Neural crest cell (in vitro differentiated cells): ENCODE measurements at places on chromosomes 3 and 15.

DNA sequence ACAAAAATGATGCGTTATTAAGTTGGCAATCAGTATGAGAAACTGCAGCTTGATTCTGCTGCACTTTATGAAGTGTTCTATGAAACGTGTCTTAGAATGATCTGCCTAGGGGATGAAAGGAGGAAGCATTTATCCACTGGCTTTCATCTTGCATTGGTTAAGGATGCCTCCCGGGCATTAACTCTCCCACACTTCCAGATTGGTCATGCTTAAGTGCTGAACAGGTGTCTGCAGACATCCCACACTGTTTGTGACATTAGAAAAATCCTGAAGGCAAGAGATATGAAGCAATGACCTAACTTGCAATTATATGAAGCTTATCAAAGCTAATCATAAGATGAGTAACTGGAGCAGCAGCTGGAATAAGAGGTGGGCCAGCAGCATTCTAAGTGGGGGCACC lies 437.3 kb downstream of the NSUN3 start:
- no peak for DNase-seq

DNA sequence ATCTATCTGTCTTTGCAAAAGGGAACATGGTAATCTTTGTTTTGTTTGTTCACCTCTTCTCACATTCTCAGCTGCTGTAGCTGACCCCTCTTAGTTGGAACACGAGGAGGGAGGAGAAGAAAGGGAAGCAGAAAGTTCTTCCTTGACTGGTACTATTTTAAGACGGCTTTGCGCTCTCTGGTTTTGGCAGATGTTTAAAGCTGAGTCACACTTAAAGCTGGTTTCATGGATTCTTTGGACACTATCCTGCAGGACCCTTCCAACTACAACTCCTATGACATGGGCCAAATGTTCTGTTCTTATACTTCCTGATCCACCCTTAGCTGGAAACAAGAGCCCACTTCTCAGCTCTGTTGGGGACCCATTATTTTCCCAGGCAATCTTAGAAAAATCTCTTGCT lies 40.6 kb upstream of the FXR1 start:
- DNase-seq, result no peak

GRCh38 chr15:40412095-40412759 lies 6.6 kb downstream of the IVD start:
- no peak for DNase-seq

- DNase-seq, result no peak
Measured at GRCh38 chr3:185270956-185271332, 17.1 kb upstream of the EHHADH start.

GRCh38 chr3:133535971-133536881 lies 37.3 kb upstream of the CDV3 start:
- DNase-seq, result no peak

- no peak for DNase-seq
Measured at GRCh38 chr3:106288781-106289180, 420.0 kb upstream of the CBLB start.

- DNase-seq, result no peak
Measured at GRCh38 chr3:9137676-9138075, 111.8 kb downstream of the SRGAP3 start.

DNA sequence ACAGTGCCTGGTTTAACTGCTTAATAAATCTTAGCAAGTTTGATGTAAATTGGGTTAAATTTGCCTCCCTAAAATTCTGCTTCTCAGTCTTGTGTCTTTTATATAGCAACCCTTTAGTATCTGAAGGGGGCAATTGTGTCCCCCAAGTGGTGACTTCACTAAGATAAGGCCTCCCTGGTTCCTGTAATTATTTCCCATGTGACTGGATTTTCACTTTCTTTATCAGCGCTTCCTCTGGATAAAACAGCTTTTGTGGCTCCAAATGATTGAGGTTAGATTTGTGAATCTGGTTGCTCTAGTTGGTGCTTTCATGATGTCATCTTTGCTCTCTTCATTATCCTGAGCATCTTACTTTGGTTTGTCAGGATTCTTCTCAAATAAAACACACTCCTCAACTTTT lies 334.3 kb upstream of the CTDSPL start:
- no peak for DNase-seq

GRCh38 chr15:99365242-99365641 lies 114.0 kb downstream of the LRRC28 start:
- no peak for DNase-seq

DNA sequence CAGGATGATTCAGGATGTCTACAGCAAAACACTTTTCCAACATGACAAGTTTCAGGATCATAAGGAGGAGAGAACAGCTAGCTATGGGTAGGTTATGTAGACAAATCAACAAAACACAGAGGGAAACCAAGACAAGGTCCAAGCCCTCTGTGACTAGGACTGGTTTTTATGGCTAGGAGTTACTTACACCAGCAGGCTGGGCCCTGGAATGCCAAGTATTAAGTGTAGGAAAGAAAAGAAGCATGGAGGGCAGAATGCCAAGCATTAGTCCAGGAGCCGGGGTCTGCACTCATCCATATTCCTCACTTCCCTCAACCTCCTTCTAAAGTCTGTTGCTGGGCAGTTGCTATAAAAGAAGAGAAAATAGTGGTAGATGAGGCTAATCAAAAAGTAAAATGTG lies 35.3 kb upstream of the PPP2R3A start:
- DNase-seq, result no peak

GRCh38 chr3:33060609-33061337 lies 36.2 kb downstream of the GLB1 start:
- no peak for DNase-seq

DNA sequence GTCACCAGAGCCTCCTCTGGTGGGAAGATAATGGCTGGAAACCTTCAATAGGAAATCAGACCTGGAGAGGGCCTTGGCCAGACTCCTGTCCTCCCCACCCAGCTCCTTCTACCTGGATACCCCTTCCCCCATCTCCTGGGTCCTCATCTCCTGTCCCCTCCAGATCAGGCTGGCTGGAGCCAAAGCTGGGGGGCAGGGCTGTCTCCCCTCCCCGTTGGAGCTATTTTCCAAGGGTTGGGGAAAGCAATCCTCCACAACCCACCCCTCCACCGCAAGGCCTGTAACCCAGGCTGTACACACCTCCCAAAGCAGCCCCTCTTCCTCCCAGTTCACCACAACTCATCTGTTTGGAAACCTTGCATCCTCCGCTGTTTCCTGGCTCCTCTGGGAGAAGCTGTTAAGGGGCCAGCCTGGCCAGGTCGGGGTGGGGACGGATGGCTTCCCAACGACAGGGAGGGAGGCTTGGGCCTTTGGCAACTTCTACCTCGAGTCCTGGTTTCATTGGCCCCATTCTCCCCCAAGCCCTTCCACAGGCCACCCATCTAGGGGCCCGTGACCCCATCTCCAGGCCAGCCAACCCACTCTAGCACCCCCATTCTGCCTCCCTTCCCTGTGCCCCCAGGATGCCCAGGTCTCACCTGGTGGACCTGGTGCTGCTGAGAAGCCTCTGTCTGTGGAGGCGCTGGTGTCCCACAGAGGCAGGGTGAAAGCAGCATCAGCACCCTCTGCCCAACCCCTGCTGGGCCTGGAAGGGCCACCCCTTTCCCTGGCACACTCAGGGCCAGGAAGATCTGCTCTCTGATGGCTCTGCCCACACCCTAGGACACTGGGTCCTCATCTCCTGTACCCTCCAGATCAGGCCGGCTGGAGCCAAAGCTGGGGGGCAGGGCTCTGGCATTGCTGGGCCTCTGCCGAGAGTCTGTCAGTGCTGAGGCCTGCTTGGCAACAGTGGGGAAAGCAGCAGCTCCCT lies 22.1 kb upstream of the GOLGA6C start:
- DNase-seq, result no peak

GRCh38 chr15:32942401-32942841 lies 224.6 kb downstream of the GREM1 start:
- DNase-seq, result no peak

GRCh38 chr3:188135271-188135670 lies 18.7 kb upstream of the LPP start:
- no peak for DNase-seq

DNA sequence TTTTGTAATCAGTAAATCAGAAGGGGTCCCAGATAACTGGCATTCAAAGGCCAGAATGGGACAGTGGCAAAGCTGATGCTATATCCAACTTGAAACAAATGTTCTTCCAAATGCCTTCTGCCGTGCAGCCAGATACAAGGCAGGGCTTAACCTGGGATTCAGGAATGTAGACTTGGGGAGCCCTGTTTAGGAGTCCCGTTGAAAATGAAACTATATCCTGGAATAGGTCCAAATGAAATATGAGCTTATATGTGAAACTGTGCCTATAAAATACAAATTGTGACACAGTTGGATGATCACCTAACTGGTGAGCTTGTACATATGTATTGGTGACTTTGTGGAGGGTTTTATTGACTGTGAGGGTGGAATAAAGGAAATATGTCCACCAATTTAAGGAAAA lies 28.7 kb downstream of the FRMD4B start:
- DNase-seq, result no peak

- no peak for DNase-seq
Measured at GRCh38 chr3:107263269-107264021, 113.8 kb upstream of the CCDC54 start.
